ENCODE measurements at places on chromosomes 12 and 14.

GRCh38 chr14:75661499-75661814 lies 411 bp downstream of the TTLL5 start:
- no peak for DNase-seq

DNA sequence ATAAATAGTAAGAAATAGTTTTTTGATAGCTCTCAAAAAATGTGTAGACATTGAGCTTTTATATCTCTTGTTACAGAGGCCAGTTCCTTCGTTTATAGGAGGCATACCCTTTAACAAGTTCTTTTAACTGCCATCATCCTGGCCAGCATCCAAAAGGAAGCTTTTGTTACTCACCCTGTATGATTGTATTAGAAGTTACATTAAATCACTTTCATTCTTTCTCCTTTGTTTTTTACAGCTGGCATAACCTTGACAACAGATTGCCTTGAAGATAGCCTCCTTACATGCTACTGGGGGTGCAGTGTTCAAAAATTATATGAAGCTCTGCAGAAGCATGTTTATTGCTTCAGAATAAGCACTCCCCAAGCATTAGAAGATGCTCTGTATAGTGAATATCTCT lies 20.1 kb downstream of the CGRRF1 start:
- no peak for DNase-seq

DNA sequence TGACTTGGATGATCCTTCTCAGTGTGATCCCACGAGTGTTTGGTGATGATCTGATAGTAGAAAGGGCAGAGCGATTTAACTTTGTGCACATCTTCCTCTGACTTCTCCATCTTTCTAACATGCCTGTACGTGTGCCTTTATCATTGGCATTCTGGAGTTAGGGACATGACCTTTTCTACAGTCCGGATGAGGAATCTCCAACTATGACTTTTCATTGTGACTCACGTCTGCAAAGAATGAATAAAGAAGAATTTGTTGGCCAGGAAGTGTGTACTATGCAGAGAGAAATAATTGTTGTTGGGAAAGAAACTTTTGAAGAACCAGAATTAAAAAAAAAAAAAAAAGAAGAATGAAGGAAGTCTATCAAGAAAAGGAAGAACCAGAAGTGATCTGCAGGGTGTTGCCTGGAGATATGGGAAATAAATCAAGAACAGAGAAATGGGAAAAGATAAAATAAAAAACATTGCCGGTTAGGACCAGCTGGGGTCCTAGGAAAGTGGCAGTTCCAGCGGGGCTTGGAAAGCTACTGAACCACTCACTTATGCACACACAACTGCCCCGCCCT lies 25.3 kb downstream of the PPFIBP1 start:
- no peak for DNase-seq

GRCh38 chr14:26935733-26936132 lies 337.9 kb upstream of the NOVA1 start:
- DNase-seq: no peak

DNA sequence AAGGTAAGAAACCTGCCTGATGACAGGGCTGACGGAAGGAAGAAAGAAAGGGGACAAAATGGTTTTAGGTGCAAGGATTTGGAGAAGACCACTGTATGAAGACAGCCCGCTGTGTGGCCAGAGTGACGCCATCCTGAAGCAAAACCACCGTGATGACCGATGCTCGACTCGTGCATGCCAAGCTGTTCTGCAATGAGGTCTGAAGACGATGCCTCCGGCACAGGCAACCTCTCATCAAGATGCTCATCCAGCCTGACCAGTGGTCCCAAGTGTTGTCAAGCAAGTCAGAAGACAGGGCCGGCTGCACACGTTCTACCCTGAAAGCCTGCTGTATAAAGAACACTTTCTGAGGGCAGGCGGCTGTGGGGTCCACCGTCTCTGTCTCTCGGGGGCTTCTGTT lies 34.8 kb downstream of the STX2 start:
- DNase-seq: no peak

- DNase-seq: peak; percentile 72
Observed at GRCh38 chr12:130838284-130838950, 633 bp downstream of the STX2 start.

- DNase-seq: peak; percentile 54
Observed at GRCh38 chr12:106974511-106974910, 12.4 kb downstream of the MTERF2 start.

- no peak for DNase-seq
Observed at GRCh38 chr14:40727107-40727506, 879.6 kb upstream of the LRFN5 start.
